Vein endothelial cell (primary cell): ENCODE measurements at places on chromosomes 7 and 10. TPM values are rescaled to one million over a fixed set of nuclear protein-coding genes. Genes with fewer than 3 reads are reported as not detected.

Gene NAT16
- not detected in 2 replicates for total RNA-seq

Gene RNF148
- total RNA-seq = 1.3 and 1.6 TPM in 2 replicates

Gene SPACDR
- 0.33 and 0.48 TPM in 2 replicates for total RNA-seq

Gene PGAM2
- total RNA-seq = not detected in 2 replicates

Gene ZP3
- 4.2 and 6.5 TPM in 2 replicates for total RNA-seq

Gene CTAGE15
- not detected in 2 replicates for total RNA-seq

Gene STEAP4
- not detected in 2 replicates for total RNA-seq

Gene AUTS2
- total RNA-seq = 0.76 and 1.6 TPM in 2 replicates

Gene SLC39A12
- not detected in 2 replicates for total RNA-seq

Gene RHBDD2
- 26.8 and 36.3 TPM in 2 replicates for total RNA-seq

Gene LIPN
- total RNA-seq = not detected in 2 replicates

Gene SNCG
- 53.1 and 60.4 TPM in 2 replicates for total RNA-seq

Gene MAPK8
- 75.7 and 87.9 TPM in 2 replicates for total RNA-seq
